ENCODE measurements at places on chromosomes 16 and 17.

DNA sequence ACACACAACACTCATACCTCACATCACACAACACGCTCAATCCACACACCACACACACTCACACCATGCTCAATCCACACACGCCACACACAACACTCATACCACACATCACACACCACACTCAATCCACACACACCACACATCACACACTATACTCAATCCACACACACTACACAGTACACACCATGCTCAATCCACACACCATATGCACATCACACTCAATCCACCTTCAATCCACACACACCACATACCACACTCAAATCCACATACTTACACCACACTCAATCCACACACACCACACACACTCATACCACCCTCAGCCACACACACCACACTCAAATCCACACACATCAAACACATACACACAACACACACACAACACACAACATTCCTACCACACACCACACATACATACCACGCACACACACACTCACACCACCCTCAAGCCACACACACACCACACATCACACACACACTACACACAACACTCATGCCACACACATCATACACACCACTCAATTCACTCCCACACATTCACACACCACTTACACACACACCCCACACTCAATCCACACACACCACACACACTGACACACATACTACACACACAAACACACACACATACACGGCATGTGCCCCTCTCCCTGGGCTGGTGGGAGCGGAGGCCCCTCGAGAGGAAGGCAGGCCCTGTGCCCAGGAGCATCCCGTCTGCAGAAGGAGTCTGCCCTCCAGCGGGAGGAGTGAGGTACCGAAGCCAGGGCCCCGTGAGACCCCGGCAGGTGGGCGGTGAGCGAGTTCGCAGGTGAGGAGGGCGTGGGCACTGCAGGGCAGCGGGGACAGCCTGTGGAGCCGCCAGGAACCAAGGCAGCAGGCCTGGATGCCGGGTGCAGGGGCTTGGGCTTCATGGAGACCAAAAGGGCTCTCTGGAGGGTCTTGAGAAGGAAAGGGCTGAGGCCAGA, 33.1 kb upstream of the RPTOR start:
- no peak for DNase-seq

GRCh38 chr16:81492311-81492761, 47.7 kb downstream of the CMIP start:
- no peak for DNase-seq

GRCh38 chr17:9900784-9901183, 4.3 kb downstream of the RCVRN start:
- no peak for DNase-seq

GRCh38 chr17:37564252-37564651, 45.0 kb downstream of the SYNRG start:
- no peak for DNase-seq

DNA sequence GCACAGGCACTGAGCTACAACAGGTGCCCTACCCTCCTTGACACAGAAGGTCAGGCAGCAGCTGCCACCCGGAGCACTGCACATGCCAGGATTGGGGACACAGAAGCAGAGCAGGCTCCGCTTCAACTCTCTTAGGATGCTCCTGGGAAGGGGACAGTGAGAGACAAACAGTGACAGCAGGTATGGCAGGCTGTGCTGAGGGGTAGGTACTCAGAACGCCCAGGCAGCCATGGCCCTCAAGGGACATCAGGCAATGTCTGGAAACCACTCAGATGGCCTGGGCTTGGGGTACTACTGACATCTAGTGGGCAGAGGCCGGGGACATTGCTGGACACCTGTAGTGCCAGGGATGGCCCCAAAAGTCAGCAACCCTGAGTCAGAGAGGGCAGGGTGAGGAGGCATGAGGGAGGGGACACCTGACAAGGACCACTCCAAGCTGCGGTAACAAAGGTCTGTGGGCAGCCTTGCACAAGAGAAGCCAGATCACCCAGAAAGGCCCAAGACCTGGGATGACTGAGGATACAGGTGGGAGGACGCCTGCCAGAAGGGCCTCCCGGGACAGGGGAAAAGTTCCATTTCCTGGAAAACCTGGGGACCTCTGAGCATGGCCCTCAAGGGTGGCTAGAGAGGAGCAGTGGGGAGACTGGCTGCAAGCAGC, 21.2 kb downstream of the PEMT start:
- DNase-seq = no peak

GRCh38 chr16:77789085-77790008, 983 bp downstream of the VAT1L start:
- DNase-seq = no peak

GRCh38 chr16:89909777-89910716, 8.6 kb upstream of the MC1R start:
- DNase-seq = peak; percentile 52

Measured in T follicular helper cell (primary cell).